NCI-H1048 (cell line): ENCODE measurements at places on chromosomes 1 and 21.

GRCh38 chr1:113780374-113781146 lies 21.3 kb upstream of the PHTF1 start:
- DNase-seq = no peak

- no peak for DNase-seq
Measured at GRCh38 chr1:175158170-175158591, 34.4 kb downstream of the KIAA0040 start.

GRCh38 chr1:36570478-36571060 lies 87.9 kb upstream of the CSF3R start:
- no peak for DNase-seq

DNA sequence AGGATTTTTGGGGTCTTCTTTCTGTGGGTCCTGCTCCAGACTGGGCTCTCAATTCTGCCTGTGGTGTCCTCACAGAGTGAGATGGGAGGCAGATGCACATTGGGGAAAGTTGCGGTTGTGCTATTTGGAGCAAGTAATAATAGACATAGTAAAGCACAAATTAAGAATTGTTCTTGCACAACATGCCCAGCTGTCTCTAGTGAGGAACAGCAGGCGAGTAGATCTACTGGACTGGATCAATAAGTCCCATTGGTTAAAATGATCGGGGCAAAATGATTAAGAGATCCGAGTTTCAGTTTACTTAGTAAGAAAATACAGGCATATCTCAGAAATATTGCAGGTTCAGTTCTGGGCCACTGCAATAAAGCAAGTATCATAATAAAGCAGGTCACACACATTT lies 448.3 kb upstream of the PROX1 start:
- DNase-seq = no peak

GRCh38 chr1:171819946-171820345 lies 21.4 kb upstream of the DNM3 start:
- no peak for DNase-seq

GRCh38 chr1:187840557-187840956 lies 1011.8 kb downstream of the PLA2G4A start:
- DNase-seq = no peak

- DNase-seq = no peak
Measured at GRCh38 chr1:18907021-18907916, 4.9 kb upstream of the ALDH4A1 start.

DNA sequence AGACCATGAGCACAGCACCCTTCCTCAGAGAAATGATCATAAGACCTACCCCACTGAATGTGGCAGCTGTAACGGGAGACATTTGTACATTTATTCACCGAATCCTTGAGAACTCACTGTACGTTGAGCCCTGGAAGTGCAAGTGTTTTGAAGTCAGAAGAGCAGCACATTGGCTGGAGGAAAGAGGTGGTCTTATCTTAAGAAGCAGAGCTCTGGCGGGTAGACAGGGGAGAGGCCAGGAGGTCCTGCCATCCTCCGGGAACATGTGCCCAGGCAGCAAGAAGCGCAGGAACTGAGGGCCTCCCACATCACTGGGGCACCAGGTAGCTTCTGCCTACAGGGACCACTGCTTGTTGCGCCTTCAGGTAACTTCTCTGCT lies 169.2 kb upstream of the IRF2BP2 start:
- no peak for DNase-seq

DNA sequence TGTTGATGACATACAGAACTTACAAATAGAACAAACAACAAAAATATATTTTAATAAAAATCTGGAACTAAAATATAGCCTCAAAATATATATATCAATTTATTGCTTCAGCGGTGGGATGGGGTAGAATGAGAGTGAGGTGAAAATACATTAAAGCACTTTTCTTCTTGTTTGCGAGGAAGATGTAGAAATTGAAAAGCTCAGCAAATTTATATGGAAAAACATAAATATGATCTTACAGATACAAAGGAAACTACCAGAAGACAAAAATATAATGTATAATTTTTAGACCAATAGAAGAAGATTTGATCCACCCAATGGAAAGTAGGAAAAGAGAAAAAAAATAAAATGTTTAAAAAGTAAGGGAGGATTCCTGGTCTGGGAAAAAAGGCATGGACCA lies 372.2 kb downstream of the DISC1 start:
- DNase-seq = no peak

- DNase-seq = no peak
Measured at GRCh38 chr1:17610713-17611112, 71.2 kb downstream of the ARHGEF10L start.
